ENCODE measurements at places on chromosomes 7 and 10.

DNA sequence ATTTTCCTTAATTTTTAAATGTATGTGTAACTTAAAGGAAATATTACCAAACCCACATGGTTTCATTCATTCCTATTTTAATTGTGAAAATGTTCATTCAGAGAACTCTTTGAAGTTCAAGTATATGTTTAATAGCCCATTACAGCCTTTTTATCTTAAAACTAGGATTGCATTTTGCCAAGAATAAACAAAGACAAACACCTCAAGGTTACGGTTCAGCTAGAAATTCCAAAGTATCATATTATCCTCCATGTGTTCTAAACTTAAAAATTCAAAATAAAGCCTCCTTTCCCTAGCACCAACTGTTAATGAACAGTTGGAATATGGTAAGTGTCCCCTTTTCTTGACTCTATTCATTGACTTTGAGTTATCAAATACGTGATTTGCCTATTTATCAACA lies 215.6 kb upstream of the SEMA3E start:
- no peak for DNase-seq

DNA sequence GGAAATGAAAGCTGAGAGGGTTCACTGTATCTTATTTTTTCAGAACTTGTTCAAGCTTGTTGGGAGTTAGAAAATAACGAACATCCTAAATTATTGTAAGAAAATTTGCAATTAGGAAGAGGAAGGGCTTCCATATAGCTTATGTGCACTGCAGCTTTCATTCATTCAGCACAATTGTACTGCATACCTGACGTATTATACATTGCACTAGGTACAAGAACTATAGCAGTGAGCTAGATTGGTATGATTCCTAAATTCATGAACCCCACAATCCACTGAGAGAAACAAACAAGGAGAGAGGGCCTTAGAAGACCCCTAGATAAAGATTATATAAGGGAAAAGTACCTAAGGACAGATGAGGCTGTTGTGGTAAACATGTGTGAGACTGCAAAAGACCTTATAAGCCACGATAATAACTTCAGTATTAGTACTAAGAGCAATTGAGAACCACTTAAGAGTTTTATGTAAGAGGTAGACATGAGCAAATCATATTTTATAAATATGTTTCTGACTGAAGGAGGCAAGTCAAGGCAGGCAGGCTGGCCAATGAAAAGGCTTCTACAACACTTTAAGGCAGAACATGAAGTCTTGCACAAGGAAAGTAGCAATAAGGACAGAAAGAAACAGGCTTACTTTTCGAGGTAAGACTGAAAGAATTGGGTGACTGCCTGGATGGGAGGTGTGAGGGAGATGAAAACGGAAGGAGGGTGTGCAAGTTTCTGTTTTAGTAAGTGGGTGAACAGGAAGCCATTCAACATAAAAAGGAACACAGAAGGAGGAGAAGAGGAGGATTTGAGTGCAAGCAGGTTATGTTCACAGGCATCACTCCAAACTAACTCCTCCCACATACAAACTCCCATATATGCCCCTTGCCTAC lies 77.9 kb upstream of the LRRN3 start:
- DNase-seq = no peak

DNA sequence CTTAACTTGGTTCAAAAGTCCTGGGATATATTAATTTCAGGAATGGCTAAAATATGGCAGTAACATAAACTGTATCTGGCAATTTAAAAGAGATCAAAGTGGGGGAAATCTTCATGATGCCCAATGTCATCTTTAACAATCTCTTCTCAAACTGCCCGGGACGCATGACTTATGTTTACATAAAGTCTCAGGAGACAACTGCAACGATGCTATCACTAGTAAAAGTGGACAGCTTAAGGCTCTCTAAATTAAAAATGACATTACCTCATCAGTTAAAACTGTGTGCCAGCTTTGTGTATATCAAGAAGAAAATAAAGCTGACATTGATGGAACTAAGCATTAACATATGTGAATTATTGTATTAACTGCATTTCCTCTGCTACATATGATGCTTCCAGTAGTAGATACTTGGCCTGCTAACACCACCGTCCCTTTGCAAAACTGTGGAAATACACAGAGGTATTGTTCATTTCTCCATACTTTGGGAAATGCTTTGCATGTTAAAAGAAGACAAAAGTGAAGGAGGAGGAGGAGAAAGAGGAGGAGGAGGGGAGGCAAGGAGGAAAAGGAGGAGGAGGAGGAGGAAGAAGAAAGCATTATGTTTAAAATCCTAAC lies 62.4 kb downstream of the NRP1 start:
- no peak for DNase-seq

GRCh38 chr7:8435590-8436545 lies 2.5 kb downstream of the NXPH1 start:
- DNase-seq = no peak

DNA sequence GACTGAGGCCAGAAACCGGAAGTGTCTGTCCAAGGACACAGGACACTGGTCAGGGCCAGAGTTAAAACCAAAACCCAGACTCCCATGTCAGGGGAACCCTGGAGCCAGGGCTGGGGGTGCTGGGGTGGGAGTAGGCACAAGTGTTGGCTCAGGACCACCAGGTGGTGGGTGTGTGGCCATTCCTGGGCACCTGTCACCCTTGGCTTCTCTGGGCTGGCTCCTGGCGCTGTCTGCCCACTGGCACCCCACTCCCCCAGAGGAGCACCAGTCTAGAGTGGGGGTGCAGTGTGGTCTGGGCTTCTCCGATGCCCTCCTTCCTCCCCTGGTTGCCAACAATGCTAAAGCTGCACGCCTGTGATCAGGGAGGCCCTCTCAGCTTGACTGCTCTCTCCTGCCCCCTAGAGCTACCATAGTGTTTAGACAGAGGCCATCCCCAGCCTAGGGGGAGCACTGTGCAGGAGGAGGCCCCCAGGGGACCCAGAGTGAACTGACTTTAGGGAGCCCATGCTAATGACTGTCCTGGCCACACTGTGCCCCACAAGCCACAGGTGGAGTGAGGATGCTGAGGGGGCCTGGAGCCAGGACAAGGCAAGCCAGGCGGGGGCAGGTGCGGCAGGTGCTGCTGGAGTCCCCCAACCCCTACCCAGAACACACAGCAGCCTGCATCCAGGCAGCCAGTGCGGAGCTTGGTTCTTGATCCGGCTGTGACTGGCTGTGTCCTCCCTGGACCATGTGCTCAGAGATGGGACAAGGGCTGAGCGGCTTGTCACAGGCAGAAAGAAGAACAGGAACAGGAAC lies 11.0 kb downstream of the RASGEF1A start:
- DNase-seq = no peak

DNA sequence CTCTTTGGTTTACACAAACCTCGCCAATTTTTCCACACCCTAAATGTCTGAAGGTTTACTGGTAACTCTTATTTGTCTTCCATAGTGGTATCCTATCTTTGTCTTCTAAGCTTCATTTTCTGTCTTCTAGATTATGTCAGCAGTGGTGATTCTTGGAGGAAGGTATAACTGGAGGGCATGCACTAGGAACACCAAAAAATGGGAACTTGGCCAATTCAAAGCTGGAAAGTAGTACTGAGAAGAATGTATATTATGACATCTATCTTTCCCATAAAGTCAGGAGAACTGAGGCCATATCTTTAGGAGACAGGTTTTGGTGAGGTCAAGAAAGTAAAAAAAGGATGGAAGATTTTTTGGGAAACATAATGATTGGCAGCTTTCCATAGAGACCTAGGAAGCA lies 113.3 kb downstream of the CPEB3 start:
- DNase-seq = no peak

GRCh38 chr10:22655312-22655981 lies 58.9 kb downstream of the PIP4K2A start:
- peak; percentile 81 for DNase-seq

- no peak for DNase-seq
These were observed 124.8 kb downstream of the ACTR3B start for GRCh38 chr7:152884321-152884720.

DNA sequence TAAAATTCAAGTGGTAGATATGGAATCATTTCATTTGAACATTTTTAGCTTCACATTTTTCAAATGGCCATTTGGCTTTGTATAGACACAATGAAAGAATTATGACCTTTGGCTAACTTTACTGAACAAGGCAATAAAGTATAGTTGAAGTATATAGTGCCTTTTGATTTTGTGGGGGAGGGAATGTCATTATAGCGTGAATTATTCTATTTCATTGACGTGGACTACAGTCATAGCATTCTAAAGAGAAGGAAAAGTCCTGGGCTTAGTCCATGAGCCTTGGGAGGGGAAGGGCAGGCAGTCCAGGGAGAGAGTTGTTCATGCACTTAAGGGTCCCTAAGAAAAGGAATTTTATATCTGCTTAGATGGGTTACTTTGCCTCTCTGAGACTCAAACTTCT lies 181.4 kb upstream of the GPR26 start:
- no peak for DNase-seq

DNA sequence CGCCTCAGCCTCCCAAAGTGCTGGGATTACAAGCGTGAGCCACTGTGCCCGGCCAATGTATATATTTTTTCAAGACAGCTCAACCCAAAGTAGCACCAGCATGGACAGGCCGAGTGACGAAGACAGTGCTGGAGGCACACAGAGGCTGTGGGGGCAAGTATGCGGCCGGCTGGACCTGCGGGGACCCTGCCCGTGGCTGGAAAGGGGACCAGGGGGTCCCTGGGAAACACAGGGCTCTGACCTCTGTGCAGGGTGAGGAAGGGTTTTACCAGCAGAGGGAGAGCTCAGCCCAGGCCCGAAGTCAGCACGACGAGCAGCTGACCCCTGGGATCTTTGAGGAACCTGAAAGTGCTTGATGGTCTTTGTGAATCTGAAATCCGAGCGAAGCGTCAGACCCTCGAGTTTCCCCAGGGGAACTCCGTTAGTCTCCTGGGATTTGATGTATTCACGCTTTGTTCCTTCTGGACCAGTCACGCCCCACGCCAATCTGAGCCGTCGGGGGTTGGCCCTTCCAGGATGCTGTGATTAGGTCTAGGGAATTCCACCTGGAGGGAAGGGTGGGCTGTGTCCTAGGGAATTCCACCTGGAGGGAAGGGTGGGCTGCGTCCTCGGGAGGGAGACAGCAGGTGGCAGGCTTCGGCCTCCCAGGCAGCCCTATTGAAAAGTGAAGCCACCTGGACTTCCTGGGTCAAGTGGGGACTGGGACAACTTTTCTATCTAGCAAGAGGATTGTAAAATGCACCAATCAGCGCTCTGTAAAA lies 10.9 kb upstream of the ZFAND2A start:
- DNase-seq = no peak

GRCh38 chr10:98314532-98315284 lies 46.7 kb upstream of the LOXL4 start:
- DNase-seq = no peak

DNA sequence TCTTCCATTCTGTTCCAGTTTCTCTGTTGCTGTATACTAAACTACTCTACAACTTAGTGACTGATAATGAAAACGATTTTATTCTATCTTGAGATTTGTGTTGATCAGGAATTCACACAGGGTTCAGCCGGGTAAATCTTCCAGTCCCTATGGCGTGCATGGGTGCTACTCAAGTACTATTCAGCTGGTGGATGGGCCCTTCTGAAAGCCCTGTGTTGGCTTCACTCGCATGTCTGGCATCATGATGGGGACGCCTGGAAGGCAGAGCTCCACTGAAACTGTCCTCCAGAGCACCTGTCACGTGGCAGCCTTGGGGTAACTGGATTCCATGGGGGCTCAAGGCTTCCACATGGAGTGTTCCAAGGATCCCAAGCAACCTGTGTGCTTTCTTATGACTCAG lies 86.0 kb upstream of the ZMIZ1 start:
- DNase-seq = no peak

DNA sequence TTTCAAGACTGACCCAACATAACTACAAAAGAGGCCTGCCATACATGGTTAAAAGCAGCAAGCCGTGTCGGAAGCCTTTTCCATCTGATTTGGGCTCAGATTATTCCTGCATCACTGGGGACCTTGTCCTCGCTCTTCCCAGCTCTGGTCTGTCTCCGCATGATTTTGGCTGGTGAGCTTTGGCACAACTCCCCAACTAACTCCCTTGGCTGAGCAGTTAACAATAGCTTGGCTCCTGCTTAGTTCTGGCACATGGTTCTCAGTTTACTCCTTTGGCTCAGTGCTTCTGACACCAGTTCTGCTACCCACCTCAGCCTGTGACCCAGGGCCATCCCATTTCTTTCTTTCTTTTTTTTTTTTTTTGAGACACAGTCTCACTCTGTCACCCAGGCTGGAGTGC lies 17.0 kb downstream of the AGK start:
- DNase-seq = no peak

DNA sequence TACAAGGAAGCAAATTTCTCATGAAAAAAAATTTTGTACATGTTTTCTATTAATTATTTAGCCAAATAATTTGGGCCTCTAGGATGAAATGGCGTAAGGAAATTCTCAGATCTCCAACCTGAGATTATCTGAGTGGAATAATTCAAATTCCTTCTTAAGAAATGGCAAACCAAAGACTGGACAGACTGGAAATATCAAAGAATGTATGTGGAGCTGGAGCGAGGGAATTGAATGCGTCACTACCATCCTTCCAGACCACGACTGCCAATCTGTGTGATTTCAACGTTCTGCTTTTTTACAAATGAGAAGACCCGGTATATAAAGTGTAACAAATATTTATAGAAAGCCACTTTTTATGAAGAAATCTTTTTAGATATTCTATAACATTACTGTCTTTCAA lies 12.4 kb upstream of the BLNK start:
- DNase-seq = no peak

GRCh38 chr7:102152672-102153598 lies 133.7 kb upstream of the SH2B2 start:
- DNase-seq = no peak

Data from Panc1 (cell line).